Neuronal stem cell (in vitro differentiated cells): ENCODE measurements at places on chromosomes 3 and 15.

DNA sequence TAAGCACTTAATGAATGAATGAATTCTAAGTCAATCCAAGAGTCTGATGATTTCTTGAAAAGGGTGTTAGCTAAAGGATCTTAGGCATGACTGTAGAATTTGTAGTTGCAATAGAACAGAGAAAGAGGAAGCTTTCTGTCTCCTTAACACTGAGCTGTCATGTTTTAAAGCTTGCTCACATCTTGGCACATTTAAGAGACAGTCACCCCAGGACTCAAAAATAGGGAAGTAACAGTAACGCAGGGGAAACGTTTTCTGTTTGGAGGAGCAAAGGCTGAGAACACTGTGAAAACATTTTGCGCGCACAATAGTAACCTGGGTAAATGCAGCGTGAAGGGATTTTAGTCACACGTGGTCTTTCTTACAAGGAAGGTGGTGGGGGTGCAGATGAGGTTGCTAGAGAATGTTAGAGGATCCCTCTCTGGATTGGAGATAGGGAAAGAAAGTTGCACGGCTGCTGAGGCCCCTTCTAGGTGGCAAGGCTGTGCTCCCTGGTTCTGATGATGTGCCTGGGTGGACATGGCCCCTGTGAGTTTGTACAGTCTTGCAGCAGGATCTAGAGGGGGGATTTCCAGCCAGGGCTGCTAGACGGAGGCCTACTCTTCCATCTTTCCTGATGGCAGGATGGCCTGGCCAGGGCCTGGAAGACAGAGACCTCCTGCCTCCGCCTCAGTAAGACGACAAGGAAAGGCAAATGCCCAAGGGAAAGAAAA lies 12.0 kb downstream of the STARD5 start:
- no peak for DNase-seq

- DNase-seq: no peak
These were observed 26.9 kb downstream of the PHC3 start for GRCh38 chr3:170154569-170155143.

DNA sequence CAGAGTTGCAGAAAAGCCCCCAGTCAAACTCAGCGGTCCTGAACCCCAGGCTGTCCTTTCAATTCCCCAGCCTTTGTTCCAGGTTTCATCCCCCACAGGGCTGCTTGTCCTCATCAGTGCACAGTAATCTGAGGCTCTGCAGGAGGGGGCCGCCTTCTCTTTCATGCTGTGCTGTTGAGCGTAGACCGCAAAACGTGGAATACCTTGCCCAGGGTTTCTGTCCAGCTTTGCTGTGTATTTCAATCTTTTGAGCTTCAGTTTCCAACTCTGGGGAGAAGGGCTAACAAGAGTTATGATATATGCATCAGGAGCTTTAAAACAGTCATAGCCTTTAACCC lies 64.8 kb downstream of the FAM43A start:
- peak; percentile 73 for DNase-seq

GRCh38 chr15:72033711-72034110 lies 84.2 kb downstream of the MYO9A start:
- no peak for DNase-seq

DNA sequence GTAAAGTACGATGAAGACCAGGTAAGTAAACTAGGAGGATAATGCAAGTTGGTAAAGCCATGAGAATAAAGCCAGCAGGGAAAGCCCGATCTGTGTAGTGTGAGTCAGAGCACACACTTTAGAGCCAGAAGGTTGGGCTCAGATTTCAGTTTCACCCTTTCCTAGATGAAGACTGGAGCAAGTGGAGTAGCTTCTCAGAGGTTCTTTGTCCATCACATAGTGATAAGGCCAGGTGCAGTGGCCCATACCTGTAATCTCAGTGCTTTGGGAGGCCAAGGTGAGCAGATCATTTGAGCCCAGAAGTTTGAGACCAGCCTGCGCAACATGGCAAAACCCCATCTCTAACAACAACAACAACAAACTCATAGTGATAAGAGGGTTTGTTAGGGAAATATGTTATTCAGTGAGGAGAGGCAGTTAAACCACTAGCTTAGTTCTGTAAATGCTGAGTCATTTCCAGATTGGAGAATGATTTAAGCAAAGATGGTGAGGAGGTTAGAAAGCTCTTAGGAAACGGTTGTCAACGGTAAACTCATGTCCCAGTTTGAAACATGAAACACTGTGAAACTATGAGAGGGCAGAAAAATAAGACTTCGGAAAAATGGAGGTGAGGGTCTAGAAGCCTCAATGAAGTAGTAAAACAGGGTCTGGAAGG lies 39.0 kb downstream of the IL12A start:
- no peak for DNase-seq

DNA sequence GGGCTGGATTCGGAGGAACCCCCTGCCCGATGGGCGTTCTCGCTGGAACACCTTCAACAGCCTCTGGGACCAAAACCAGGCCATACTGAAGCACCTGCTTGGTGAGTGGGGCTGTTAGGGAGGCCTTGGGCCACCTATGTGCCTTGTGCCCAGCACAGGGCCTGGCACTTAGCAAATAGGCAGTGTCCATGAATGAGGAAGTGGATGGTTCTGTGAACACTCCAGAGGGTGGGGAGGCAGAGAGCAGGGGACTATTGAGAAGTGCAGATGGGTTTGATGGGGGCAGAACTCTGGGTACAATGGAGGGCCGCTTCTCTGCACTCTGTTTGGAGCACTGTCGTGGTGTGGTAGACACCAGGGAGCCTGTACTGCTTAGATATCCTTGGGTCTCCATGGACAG lies 1.5 kb downstream of the ECE2 start:
- DNase-seq: no peak

DNA sequence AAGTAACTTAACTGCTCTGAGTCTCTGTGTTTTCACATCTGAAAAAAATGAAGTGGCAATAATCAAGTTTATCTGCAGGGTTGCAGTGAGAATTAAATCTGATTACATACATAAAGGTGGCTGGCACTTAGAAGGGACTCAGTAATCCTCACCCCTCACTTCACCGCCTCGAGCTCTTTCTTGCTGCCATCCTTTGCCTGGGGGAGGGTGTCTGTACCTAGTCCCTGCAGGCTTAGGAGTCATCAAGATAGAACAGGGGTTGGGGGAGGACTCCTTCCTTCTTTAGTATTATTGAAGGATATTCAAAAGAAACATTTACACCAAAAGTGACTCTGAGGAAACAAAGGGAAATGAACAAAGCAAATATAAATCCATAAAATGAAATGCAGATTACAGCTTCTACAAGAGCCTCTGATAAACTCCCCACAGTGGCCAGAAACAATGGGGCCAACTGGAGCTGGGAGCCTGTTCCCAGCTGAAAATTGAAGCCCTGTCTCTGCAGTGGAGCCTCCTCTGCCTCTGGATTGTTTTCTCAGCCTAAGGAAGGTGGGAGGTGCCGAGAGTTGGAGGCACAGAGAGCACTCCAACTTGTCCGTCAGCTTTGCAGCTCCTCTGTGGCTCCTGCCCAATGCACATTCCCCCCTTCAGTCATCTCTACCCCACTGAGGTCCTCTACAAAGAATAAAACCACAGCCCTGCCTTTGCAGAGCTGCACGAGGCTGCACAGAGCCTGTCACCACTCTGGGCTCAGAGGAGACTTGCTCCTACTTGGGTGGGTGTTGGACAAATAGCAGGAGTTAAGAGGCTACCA lies 41.8 kb downstream of the CRYGS start:
- DNase-seq: no peak

DNA sequence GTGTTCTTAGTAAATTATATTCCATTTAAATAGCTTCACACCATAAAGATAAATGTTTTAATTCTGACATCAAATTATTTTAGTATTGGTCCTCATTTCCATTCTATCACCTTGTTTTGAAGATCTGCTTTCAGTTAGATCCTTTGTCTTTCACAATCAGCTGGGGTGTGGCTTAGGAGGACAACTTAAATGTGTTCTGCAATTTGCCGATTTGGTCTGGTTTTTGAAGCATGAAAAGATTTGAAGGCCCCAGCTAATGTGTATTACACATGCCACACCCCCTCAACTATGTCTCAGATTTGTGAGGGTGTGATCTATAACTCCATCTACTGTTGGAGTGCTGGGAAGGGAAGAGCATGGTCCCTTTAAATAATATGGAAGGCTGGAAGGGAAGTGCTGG lies 516.1 kb upstream of the GOLIM4 start:
- no peak for DNase-seq

GRCh38 chr3:194598771-194599557 lies 34.3 kb downstream of the TMEM44 start:
- DNase-seq: no peak

- no peak for DNase-seq
These were observed 2.9 kb downstream of the CADM2 start for GRCh38 chr3:84961521-84962255.

GRCh38 chr3:177050501-177051237 lies 146.6 kb downstream of the TBL1XR1 start:
- no peak for DNase-seq

GRCh38 chr15:48089702-48090101 lies 31.1 kb upstream of the SLC24A5 start:
- DNase-seq: no peak

- DNase-seq: no peak
These were observed 487.8 kb downstream of the FOXP1 start for GRCh38 chr3:71095511-71096291.

GRCh38 chr3:17841190-17841828 lies 98.9 kb upstream of the TBC1D5 start:
- DNase-seq: peak; percentile 79

- DNase-seq: no peak
These were observed 83.1 kb downstream of the LMLN start for GRCh38 chr3:198043119-198043518.
